A549 treated with CpdA at 1 μM for 4 hours (cell line): ENCODE measurements at places on chromosomes 7 and 10. TPM values are rescaled to one million over a fixed set of nuclear protein-coding genes. Genes with fewer than 3 reads are reported as not detected.

The MACC1 gene
- not detected in 5 replicates for total RNA-seq

The LIPF gene
- total RNA-seq: not detected in 5 replicates

The SUGCT gene
- total RNA-seq: 0.89 to 1.5 TPM (median 1.4 TPM) in 5 replicates

The STEAP1B gene
- total RNA-seq: 0.03 to 0.21 TPM (median 0.17 TPM) in 3 of 5 replicates, not detected in the others

The ZSCAN25 gene
- 8.1 to 10.8 TPM (median 9.7 TPM) in 5 replicates for total RNA-seq

The CFAP46 gene
- 1.0 to 1.5 TPM (median 1.3 TPM) in 5 replicates for total RNA-seq

The FBXO24 gene
- 0.14 to 0.60 TPM (median 0.35 TPM) in 5 replicates for total RNA-seq

The NHLRC2 gene
- 5.6 to 7.0 TPM (median 6.5 TPM) in 5 replicates for total RNA-seq

The COMTD1 gene
- 25.7 to 49.8 TPM (median 45.2 TPM) in 5 replicates for total RNA-seq
